Vagina (tissue), 2 donors: ENCODE measurements at places on chromosomes 16 and 17.

- DNase-seq, result no peak
These were observed 7.8 kb downstream of the SUPT4H1 start for GRCh38 chr17:58344047-58344790.

DNA sequence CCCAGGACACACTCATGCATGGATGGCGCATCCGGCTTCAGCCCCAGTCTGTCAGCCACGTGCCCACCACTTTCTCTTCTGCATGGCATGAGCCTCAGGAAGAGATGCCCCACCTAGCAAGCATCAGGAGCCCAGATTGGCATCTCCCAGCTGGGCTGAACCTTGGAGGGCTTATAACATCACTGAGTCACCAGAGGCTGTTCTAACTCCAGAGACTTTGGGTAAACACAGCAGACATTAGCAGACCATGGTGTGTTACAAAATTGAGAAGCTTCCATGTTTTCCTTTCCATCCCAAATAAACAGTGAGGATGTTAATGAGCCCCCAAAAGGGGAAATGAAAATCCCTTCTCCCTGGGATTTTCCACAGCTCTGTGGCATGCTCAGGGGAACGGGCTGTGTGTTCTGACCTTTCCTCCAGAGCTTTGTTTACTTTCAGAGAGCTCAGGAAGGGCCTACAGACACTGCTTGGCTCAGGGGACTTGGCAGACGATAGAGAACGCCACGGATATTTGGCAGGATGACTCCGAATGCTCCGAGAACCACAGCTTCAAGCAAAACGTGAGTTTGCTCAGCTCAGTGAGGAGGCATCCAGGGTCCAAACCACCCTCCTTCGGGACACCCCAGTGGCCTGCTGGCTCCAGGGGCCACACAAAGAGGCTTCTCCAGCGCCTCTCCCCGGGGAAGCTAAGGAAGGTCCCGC is 16.5 kb downstream of the GLP2R start:
- peak; percentile 93 for DNase-seq

- DNase-seq, result no peak
These were observed at the start of gene BRICD5 for GRCh38 chr16:2210386-2211365. BRICD5 (minus strand) TSS chr16:2210863; CDS start chr16:2210833, 30 bp downstream.

GRCh38 chr17:71869841-71870545 is 250.8 kb upstream of the SOX9 start:
- DNase-seq, result no peak

GRCh38 chr17:61904094-61904710 is 23.6 kb downstream of the INTS2 start:
- no peak for DNase-seq

DNA sequence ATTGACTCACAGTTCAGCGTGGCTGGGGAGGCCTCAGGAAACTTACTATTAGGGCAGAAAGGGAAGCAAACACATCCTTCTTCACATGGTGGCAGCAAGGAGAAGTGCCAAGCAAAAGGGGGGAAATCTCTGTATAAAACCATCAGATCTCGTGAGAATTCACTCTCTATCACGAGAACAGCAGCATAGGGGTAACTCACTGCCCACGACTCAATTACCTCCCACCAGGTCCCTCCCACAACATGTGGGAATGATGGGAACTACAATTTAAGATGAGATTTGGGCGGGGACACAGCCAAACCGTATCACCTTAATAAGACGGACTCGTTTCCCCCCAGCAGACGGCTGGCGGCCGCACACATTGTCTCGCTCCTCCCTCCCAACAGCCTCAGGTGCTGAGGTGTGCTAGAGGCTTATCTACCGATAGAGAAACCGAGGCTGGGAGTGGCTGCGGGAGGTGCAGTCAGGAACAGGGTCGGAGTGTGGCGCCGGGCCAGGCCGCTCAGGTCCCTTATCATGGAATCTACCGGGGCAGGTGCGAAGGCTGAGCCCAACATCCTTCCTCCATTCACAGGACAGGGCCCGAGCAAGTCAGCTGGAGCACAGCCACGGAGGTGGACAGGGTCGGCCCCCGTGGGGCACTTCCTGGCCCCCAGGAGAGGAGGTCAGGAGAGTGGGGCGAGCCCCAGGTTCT is 4.9 kb upstream of the ZG16B start:
- DNase-seq, result no peak

GRCh38 chr17:41098481-41098880 is 539 bp upstream of the KRTAP4-8 start:
- no peak for DNase-seq

DNA sequence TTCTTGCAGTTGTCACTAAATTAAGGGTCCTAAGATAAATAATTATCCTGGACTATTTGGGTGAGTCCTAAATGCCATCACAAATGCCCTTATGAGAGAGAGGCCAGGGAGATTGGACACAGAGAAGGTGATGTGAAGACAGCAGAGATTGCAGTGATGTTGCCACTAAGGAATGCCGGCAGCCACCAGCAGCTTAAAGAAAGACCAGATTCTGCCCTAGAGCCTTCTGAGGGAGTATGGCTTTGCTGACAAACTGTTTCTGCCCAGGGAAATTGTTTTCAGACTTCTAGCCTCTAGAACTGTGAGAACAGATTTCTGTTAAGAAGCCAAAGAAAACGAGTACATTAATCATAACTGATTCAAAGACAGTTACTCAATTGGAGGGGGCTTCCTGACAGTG is 10.0 kb upstream of the ZNF23 start:
- no peak for DNase-seq

GRCh38 chr17:4165301-4166010 is 22.5 kb downstream of the CYB5D2 start:
- DNase-seq, result no peak

DNA sequence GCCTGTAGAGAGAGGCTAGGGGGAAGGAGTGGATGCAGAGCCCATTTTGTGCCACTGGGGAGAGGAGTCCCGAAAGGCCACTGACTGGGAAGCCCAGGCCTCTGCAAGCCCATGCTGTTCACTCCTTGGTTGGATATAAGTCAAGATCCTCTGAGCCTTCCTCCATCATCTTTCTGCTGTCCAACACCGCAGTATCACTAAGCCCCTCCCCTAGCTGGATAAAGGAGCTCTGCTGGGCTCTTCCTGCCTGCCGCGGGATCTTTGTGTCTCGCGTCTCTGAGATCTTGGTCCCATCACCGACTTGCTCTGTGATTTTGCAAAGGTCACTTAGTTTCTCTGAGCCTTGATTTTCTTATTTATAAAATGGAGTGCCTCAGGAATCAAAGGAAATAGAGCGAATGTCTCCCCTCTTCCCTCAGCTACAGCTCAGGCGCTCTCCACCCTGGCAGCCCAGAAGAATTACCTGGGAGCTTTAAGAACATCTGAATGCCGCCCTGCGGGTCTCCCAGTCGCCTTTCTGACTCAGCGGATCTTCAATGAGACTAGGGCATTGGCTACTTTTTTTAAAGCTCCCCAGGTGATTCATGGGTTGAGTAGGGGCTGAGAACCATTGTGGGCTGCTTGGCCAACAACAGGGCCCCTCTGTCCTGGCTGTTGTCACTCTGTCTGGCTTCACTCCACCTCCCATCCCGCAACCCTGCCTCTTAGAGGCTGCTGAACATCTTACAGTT is 25.2 kb upstream of the TMEM220 start:
- DNase-seq, result no peak

- DNase-seq, result no peak
These were observed 33.4 kb upstream of the TMEM92 start for GRCh38 chr17:50240851-50241250.

GRCh38 chr17:48127371-48128051 is 19.9 kb downstream of the SNX11 start:
- no peak for DNase-seq

GRCh38 chr16:75265911-75266701 is 14.7 kb upstream of the BCAR1 start:
- no peak for DNase-seq

- DNase-seq, result no peak
These were observed 5.2 kb downstream of the IL21R start for GRCh38 chr16:27407133-27407532.

DNA sequence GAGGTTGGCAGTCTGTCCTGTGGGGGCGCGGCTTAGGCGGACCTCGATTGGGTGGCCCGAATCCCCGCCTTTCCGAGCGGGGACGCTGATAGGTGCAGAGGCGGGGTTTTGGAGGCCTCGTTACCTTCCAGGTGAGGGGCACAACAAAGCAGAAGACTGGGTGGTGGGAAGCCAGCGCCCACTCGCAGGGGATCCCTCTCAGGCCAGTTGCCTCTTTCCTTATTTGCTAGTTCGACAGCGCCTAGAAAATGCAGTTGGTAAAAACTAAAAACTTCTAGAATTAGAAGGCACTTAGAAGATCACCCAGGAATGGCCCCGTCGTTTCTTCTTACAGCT is 730 bp downstream of the KAT7 start:
- DNase-seq, result no peak

GRCh38 chr16:17469011-17469740 is 1.6 kb downstream of the XYLT1 start:
- DNase-seq, result no peak

DNA sequence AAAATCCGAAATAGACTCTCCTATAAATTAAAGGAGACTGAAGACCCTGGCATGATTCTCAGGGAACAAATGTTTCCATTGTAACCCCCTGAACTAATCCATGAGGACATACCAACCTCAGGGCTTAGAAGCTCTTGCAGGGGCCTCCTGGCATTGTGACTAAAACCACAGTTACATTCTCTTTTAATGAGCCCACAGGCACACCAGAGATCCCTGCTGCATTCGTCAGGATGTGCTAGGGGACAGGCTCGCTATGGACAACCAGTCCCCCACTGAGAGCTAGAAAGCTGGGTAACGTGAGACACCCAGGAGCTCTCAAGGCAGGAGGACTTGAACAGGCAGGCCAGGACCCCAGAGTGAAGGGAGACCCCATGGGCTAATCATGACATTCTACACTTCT is 140.6 kb upstream of the TNRC6C start:
- no peak for DNase-seq

- DNase-seq, result no peak
These were observed 314.2 kb downstream of the CPPED1 start for GRCh38 chr16:12489357-12489990.

DNA sequence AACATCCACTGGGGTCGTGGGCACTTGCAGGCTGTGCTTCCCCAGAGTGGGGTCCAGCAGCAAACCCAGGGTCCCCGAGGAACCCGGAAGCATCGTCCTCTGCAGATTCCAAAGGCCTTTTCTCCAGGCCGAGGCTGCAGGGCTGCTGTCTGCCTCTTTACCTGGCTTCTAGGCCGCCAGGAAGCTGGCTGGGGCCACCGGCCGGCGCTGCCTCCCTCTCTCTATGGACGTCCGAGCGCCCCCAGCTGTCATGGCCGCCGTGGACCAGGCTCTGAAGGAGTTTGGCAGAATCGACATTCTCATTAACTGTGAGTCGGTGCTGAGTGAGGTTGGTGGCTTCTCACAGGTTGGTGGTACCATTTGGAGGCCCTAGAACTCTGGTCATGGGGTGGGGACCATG is 5.6 kb downstream of the DECR2 start:
- no peak for DNase-seq

- no peak for DNase-seq
These were observed 41.7 kb downstream of the CREBBP start for GRCh38 chr16:3838600-3839401.

DNA sequence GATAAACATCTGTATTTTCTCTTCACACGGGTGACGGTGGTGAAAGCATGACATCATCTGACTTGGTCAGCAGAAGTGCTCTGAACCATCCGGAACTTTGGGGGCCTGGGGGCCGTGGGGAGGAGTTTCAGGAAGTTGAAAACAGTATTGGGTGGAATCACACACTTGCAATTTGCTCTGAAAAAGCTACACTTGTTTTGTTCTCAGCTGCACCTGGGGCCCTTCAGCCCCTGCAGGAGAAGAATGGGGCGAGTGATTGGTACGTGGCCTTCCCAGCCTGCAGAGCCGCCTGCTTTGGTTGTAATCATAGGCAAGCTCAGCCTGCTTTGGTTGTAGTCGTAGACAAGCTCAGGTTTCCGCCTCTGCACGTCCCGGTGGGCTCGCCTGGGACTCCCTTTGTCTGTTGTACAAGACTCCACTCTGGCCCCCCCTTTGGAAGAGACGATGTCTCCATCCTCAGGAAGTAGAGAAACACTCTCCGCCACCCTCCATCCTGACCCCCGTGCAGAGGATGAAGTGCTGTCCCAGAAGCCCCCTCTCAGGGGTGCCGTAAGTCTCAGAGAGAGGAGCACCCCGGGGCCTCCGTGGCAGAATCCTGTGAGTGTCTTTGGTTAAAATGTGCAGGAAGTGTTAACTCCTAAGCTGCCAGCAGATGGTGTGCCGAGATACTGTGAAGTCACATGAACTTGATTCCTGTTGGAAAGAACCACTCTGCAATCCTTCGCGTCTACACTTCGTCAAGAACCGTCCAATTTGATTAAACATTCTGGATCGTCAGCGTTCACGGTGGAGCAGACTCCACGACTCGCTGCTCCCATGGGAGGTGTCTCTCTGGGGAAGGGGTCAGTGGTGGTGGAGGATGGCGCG is 5.4 kb downstream of the BANP start:
- DNase-seq, result no peak

DNA sequence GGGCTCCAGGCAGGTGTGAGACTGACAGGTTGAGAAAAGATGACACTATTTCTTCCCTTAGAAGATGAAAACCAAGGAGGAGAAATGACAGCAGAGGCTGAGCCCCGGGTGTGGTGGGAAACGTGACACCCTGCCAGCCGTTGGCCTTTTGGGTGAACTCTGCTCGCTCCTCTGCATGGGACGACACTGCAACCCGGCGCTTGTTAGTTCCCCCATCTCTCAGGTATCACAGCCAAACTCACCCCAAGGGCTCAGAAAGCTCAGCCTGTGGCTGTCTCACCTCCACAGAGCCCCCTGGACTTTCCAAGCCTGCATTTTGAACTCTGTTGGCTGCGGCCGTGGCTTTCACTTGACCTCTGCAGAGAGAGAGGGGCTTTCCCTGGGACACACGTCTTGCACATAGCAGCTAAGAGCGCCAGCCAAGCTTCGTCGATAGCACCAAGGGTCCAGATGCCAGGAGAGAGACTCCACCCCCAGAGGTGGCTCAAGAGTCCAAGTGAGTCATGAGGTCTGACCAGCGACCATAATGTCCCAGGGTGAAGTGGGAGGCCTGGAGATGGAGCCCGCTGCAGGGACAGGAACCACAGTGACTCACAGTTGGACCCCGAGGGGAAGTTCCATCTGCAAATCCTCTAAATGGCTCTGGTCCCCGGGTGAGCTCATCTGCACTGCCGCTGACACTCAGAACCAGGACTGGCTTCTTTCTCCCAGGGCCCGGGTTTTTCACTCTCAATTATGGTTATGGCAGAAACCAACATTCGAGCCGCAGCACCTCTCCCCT is 301.9 kb downstream of the SOX9 start:
- no peak for DNase-seq

GRCh38 chr16:51544851-51545467 is 393.9 kb upstream of the SALL1 start:
- no peak for DNase-seq

DNA sequence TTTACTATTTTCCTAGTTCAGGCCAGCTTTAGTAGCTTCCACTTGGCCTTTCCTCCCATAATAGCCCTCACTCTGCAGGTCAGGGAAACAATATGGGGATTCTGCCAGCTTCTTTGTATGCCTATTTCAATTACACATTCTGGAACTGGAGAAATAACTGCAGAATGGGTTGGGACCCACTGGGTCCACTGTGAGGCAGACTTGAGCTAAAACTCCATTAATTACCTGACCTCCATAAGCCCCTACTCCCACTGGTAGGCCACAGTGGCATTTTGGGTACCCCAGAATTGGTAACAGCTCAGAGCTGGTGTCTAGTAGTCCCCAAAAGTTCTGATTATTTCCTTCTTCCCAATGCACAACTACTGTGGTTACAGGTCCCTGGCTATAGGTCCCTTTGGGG is 16.7 kb upstream of the TENT4B start:
- DNase-seq, result no peak
